ENCODE measurements at places on chromosomes 2 and 18. TPM values are rescaled to one million over a fixed set of nuclear protein-coding genes. Genes with fewer than 3 reads are reported as not detected.

DNA sequence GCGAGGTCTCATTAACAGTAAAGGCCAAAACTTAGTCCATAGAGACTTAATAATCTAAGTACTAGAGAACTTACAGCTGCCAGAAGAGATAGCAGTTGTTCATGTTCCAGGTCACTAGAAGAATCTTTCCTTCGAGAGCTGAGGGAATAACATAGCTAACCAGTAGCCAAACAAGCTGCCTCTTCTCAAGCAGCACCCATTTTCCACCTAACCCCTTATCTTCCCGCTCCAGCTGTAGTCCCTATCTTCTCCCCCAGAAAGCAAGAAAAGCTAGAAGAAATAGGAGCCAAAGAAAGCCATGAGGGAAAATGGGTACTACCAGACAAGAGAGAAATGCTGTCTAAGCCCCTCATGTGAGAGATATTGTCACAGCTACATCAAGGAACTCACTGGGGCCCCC, 24.0 kb downstream of the SULT1C4 start:
- no peak for DNase-seq

DNA sequence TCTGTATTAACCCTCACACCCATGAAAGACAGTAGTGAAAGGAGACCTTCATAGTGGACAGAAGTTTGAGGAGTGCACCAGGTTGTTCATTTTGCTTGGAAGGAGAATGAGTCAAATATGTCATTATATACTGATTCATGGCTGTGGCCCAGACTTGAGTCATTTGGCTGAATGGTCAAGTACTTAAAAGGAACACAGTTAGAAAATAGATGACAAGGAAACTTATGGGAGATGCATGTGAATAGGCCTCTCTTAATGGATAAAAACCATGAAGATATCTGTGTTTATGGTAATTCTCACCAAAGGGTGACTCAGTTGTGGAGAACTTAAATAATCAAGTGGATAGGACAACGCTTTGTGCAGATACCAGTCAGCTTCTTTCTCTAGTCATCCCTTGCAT, 524.7 kb upstream of the CNTNAP5 start:
- no peak for DNase-seq

DNA sequence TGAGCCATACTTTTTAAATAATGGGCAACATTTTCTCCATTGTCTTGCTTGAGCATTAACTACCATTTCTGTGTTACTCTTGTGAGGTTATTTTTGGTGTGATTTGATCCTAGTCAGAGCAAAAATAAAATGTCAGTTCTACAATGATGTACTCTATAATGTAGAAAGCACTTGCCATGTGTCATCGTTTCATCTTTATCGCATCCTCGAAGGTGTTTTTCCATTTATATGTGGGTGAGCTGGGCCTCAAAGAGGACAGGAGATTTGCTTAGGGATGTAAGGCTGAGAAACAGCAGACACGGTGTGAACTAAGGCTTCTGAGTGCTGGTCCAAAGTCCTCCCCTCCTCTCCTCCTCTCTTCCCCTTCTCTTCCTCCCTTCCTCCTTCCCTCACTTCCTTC, 199.8 kb downstream of the FAM210A start:
- DNase-seq: no peak

DNA sequence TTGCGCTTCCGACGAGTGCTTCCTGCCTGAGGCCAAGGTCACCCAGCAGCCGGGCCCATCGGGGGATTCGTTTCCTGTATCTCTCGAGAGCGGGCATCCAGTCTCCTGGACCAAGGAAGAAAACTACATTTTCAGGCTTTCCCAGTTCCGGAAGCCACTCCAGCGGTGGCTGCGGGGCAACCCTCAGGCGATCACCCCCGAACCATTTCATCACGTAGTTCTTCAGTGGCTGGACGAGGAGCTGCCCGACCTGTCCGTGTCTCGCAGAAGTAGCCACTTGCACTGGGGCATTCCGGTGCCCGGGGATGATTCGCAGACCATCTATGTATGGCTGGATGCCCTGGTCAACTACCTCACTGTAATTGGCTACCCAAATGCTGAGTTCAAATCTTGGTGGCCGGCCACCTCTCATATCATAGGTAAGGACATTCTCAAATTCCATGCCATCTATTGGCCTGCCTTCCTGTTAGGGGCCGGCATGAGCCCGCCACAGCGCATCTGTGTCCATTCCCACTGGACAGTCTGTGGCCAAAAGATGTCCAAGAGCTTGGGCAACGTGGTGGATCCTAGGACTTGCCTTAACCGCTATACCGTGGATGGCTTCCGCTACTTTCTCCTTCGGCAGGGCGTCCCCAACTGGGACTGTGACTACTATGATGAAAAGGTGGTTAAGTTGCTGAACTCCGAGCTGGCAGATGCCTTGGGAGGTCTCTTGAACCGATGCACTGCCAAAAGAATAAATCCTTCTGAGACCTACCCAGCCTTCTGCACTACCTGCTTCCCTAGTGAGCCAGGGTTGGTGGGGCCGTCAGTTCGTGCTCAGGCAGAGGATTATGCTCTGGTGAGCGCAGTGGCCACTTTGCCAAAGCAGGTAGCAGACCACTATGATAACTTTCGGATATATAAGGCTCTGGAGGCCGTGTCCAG, 1.0 kb downstream of the MARS2 start:
- peak; percentile 50 for DNase-seq

DNA sequence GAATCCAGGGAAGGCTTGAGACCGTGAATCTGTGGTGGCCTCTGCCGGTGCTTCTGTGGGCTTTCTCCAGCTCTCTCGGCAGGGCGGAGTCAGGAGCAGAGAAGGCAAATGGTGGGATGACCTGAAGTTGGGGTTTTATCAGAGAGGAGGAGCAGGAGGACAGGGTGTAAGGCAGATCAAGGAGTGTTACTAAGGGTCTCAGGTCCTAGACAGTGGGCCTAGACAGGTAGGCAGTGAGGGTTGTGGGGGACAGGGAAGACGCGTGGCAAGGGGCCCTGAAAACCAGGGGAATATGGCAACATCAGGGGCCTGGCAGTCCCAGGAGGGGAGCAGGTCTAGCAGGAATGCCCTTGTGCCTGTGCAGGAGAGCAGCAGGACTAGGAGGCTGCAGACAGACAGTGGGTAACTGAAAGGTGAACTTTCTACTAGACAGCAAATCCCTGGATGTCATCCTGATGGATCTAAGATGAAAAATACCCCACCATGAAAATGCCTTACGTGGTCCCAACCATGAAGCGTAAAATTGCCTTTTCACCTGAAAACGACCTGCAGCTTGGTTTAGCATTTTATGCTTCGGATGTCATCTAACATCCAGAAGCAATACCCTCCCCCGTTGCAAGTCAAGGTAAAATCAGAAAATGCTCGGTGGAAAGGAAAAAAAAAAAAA, 42.1 kb downstream of the SRSF7 start:
- DNase-seq: no peak

GRCh38 chr2:201777043-201777442, 3.7 kb downstream of the ALS2 start:
- DNase-seq: no peak

Gene DSG1
- 0.68 TPM for total RNA-seq

Gene TACR1
- not detected for total RNA-seq

Gene PLCL1
- 96.2 TPM for total RNA-seq

Gene STPG4
- total RNA-seq: not detected

Gene AFF3
- total RNA-seq: 6.8 TPM

Gene TRAF3IP1
- total RNA-seq: 11.2 TPM
